Spinal cord (tissue), 10 donors: ENCODE measurements at places on chromosomes 2 and 18.
A peak's percentile ranks its signal among the peaks of the same experiment; 100 is the strongest.

DNA sequence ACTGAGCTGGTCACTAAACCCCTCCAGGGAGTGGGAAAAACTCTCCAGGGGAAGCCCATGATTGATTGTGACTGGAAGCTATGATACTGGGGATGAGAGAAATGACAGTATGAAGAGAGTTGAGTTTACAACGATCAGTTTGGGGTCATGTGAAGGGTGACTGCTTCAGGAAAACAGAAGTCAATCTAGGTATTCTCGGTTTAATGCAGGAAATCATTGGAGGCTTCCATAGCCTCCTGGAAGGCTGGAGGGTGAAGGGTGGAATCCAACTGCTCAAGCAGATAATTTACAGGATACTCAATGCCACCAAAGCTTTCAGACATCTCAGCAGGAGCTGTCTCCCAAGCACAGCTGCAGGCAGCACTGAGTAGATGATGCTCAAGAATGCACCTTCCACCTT is 154.6 kb downstream of the ZNF516 start:
- DNase-seq = no peak

DNA sequence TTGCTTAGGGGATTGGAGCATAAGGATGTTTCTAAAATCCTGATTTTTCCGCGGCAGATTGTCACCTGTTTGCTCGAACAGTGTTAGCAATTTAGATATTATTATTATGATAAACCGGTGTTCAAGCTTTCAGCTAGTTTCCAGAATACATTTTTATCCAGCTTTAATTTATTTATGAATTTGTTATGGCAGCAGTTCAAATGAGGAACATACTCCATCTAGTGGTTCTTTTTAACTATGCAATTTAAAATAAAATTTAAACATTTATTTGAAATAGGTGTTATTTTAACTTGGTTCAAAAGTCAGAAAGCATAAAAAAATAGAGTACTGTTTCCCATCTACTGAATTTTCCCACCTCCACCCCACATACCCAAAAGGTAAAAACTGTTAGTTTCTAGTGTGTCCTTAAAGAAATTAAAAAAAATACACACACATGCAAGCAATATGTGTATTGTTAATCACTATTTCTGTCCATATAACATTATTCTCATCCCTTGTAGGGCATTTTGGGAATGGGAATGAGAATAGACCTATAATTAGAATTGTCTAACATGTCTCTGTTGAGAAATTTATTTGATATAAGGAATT is 23.2 kb downstream of the ACOXL start:
- no peak for DNase-seq

DNA sequence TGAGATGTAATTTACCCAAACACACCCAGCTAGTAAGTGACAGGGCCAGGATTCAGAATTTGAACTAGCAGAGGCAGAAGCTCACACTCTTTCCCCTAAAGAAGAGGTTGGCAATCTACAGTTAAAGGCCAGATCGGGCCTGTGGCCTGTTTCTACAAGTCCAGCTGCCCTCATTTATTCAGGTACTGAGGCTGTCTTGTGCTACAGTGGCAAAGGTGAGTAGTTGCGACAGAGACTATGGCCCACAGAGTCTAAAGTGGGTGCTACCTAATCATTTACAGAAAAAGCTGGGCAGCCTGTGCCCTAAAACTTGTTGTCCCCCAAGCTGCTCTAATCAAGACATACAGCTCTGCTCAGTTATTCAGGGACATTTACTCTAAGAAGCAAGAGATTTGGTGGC is 86.8 kb downstream of the RTN4 start:
- DNase-seq = no peak

- no peak for DNase-seq
These were observed 28.7 kb upstream of the ROCK2 start for GRCh38 chr2:11373096-11373495.

- no peak for DNase-seq
These were observed 381.9 kb upstream of the MC4R start for GRCh38 chr18:60754413-60755009.

DNA sequence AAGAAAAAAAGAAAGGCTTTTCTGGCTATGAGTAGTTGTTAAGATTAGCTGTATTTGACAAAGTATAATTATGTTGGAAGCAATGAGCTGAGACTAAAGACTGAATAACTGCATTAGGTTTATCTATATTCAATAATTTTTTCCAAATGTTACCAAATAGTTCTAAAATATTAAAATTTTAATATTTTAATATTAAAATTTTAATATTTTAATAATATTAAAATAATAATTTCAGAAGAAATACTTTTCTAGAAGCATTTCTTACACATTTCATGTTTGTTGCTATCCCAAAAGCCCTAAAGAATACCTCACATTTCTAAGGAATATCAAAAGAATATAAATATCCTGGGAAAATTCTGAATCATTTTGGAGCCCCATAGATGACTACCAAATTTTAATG is 74.7 kb downstream of the LRP2 start:
- DNase-seq = no peak

DNA sequence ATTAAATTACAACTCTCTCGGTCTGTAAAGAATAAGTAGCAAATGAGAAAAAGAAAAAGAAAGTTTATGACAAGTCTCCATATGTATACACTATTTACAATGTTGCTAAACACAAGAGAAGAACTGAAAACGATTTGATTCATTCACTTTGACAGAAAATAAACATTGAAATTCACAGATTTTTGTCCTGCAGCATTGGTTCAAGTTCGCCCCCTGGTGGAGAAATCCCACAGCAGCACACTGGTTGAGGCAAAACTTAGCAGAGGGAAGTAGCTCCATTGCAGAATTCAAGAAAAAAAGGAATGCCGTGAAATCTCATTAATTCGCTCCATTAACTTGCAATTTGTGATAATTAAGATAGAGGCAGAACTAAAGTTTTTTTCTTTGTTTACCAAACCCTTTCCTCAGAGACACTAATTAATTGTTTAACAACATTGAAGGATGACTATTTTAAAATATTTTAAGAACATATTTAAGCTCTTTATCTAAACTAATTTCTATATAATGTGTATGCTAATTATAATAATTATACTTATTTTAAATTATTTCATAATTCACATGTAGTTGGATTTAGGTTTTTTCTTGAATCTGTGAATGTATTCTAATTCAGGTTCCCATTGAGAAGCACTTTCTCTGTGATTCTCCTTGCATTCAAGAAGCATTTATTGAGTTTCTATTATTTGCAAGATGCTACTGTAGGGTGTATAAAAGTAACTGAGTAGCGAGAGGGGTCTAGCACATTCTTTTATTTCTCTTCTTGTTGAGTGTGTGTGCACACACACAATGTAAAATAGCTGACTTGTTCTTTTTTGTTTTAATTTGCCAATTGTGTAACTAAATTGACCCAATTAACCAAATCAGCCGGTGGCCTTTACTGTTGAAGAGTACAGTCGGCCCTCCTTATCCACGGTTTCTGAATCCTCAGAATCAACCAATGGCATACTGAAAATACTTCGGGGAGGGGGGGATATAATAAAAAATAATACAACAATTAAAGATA is 74.1 kb downstream of the COL4A3 start:
- DNase-seq = peak; percentile 61
